Fibroblast of skin of scalp (primary cell): ENCODE measurements at places on chromosomes 6 and 20.

- DNase-seq, result no peak
These were observed 94.6 kb downstream of the BCAS1 start for GRCh38 chr20:53975761-53976160.

DNA sequence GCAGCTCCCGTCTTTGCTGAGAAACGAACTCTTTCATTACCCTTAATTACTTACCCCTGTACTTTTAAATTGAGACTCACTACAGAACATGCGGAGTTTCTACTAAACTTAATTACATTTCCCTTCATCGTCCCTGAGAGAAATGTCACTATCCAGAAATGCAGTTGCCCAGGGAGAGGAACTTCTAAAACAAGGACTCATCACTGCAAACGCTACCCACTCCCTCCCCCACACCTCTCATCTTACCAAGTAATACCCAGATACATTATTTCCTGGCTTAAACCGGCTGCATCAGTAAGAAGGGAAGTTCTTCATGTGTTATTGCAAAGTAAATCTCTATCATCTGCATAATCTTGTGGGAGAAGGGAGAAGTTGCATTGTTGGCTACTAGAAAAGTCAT is 138.3 kb downstream of the IPCEF1 start:
- DNase-seq, result no peak

- DNase-seq, result no peak
These were observed 268.4 kb upstream of the SYNCRIP start for GRCh38 chr6:85911067-85911466.

- no peak for DNase-seq
These were observed 2.7 kb downstream of the PTK6 start for GRCh38 chr20:63534427-63534830.

- DNase-seq, result no peak
These were observed 40.4 kb upstream of the RAB22A start for GRCh38 chr20:58268936-58269619.

DNA sequence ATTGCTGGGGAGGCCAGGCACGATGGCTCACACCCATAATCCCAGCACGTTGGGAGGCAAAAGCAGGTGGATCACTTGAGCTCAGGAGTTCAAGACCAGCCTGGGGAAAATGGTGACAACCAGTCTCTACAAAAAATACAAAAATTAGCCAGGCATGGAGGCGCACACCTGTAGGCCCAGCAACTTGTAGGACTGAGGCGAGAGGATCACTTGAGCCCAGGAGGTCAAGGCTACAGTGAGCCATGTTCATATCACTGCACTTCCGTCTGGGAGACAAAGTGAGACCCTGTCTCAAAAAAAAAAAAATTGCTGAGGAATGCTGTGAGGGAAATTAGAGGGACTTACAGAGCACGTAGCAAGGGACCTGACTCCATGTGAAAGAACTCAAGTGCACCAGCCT is 40.8 kb upstream of the ID1 start:
- no peak for DNase-seq

- no peak for DNase-seq
These were observed 132.2 kb upstream of the CST7 start for GRCh38 chr20:24816907-24817306.

DNA sequence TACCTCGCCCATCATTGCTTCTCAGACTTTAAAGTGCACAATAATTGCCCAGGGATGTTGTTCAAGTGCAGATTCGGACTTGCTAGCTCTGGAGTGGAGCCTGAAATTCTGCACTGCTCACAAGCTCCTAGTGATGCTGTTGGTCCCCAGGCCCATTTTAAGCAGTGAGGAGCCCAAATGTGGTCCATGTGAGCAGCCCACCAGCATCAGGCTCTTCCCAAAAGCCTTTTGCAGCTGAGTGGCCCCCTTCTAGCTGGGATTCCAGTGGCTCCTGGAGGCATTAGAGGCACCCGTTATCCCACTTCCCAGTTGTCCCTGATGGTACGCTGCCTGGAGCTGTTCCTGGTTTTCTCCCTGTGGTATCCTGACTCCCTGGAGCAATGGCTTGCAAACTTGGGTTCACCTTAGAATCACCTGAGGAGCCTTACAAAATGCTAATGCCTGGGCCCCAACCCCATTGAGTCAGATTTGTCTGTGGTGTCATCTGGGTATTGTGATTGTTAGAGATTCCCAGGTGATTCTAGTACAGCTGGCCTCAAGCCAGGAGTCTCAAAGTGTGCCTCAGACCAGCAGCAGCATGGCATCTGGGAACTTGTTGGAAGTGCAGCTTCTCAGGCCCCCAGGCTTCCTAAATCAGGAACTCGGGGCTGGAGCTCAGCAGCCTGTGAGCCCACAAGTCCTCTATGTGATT is 186.9 kb upstream of the SLC24A3 start:
- DNase-seq, result no peak

DNA sequence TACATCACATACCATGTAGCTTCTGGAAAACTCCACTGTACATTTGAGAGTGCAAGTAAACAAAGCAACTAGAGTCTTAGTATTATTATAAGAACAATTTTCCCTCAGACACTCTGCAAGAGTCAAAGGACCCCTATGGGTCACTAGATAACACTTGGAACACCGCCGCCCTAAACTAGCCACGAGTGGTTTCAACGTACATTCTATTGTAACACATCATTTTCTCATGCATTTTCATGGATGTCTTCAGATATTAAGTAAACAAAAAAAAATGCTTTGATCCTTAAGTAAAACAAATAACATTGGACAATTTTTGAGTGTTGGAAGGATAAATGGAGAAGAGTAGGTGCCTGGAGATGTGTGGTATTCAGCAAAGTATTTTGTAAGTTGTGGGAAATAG is 3.2 kb upstream of the RNF146 start:
- no peak for DNase-seq

- DNase-seq, result no peak
These were observed 4.0 kb downstream of the GSS start for GRCh38 chr20:34951652-34952051.

DNA sequence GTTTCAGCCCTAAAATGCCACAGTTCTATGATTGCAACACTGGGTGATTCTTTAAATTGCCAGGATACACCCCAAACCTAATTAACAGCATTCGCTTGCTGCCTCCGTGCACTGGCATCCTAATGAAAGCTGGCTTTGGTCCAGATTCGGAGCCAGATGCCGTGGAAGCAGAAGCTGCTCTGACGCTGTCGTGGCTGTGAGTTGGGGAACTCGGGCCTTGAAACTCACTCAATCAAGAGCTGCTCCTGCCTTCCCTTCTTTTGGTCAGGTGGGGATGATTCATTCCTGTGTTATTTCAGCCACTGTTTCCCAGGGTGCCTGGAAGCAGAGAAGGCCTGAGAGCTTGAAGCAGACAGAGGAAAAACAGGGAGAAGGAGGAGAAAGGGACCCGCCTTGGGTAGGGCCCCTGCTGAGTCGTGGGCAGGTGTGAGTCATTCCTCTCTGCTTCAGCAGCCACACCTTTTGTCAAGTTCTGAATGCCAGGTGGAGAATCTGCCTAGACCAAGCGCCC is 36.2 kb upstream of the DSP start:
- DNase-seq, result peak; percentile 68

GRCh38 chr6:123448306-123448884 is 188.4 kb downstream of the TRDN start:
- no peak for DNase-seq

GRCh38 chr6:154319231-154319858 is 37.3 kb downstream of the IPCEF1 start:
- peak; percentile 94 for DNase-seq

GRCh38 chr6:125748406-125749172 is 843 bp upstream of the HEY2 start:
- peak; percentile 30 for DNase-seq

GRCh38 chr6:106525107-106525881 is 104.0 kb downstream of the RTN4IP1 start:
- no peak for DNase-seq

- peak; percentile 61 for DNase-seq
These were observed 251.1 kb upstream of the TBX18 start for GRCh38 chr6:85015396-85015990.

DNA sequence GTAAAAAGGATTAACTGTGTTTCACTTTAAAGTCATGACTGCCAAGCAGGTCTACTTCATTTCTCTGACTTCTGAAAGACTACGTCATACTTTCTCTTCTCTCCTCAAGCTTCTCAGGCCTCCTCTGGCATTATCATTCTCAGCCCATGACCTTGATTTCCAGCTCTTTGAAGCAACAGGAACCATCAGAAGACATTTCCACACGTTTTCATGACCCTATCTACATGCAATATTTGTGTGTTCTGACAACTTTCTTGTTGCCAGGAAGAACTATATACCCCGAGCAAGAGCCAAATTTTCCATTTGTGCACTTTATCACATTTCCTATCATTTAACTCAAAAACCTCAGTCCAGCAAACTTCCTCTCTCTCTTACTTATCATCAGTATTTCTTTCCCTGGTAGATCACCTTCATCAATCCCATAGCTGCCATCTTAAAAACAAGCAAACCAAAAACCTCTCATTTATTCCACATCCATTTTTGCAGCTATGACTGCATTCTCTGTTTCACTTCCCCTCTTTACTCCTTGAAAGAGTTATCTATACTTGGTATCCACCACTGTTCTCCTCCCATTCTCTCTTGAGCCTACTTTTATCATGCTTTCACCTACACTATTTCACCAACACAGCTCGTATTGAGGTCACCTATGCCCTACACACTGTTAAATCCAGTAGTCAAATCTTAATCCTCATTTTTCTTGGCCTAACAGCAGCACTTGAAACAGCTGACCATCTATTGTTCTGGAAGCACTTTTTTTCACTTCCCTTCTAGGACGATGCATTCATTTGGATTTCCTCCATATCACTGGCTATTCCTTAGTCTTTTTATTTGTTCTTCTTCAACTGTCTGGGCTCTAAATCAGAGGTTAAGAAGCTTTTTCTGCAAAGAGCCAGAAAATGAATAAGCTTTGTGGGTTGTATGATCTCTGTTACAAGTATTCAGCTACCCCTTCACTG is 47.1 kb downstream of the STX7 start:
- no peak for DNase-seq

DNA sequence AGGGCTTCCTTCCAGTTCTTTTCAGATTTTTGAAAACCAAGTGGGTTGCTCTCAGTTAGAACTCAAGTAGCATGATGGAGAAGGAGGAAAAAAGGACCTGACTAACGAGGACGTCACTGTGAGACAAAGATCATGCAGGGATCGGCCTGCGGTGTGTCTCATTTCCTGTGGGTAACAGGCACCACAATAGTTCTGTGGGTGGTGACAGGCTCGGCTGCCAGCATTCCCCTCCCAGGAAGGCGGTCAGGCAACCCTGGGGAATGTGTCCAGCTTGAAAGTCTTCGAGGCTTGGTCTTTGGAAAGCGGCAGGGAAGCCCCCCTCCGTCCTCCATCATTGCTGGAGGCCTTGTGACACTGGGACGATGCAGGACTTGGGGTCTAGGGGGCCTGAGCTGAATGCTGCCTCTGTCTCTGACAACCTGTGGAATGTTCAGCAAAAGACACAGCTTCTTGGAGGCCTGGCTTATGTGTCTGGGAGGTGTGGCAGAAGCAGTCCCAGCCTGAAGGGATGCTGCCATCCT is 121.0 kb downstream of the BCAS1 start:
- peak; percentile 91 for DNase-seq

DNA sequence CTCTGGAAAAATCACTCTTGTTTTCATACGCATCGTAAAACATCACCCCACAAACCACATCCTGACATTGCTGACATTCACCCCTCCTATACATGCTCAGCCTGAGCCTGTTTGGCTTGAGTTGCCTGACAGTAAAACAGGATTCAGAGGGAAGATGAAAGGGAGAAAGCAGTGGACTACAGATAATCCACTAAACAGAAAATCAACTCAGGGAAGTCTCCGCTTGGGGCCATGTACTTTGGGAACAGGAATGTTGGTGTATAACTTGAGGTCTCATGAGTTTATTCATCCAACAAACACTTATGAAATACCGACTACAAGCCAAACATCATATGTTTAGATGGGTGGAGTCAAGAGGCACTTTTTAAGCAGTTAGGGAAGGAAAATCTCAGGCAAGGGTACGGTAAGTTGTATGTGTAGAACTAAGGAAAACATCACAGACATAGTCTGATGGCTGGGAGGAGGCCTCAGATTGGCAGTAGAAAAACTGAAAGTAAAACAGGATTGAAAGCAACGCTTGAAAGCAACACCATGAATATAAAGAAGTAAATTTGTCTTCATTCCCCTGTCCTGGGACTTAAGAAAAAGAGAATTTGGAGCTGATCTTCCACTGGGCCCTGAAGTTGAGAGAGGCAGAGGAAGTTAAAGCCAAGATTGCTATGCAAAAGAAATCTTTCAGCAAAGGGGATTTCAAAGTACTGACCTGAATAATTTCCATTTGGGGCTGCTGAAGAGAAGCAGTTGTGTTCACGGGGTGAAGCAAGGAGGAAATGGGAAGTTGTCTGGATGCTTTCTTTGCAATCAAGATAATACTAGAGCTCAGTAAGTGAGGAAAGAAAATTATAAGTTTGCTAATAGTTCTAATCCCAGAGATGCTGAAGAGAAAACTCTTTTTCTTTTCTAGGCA is 28.8 kb downstream of the PDE7B start:
- peak; percentile 79 for DNase-seq

DNA sequence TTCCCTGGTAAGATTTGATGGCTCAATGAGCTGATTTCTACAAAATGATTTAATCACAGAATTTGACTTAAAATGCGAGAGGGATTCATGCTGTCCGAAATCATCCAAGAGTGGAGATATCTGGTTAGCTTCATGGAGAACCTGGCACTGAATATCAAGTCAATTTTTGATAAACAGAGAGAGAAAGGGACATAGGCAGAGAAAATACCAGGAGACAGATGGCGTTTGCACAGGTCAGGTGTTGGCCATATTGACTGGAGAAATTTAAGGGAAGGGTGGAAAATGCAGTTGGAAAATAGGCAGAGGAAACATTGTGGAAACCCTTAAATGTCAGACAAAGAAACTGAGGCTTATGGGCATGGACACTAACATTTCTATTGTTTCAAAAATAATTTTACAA is 47.0 kb downstream of the BCAS1 start:
- no peak for DNase-seq

DNA sequence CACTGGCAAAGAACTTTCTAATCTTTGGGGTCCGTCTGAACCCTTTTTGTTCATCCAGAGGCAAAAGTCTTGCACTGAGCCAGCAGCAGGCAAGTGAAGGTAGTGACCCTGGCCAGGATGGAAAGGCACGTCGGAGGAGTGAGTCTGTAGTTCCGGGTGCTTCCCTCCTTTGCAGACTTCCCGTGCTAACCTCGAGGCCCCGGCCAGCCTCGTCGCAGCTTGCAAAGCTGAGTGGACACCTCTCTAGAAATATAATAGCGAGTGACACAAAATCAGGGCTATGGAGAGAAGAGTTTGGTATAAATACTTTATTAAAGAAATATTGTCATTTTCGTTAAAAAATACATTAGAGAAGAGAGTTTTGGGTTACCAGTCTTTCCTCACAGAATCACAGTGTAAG is 9.9 kb downstream of the PSMG4 start:
- no peak for DNase-seq

- DNase-seq, result no peak
These were observed 36.4 kb upstream of the FBXL4 start for GRCh38 chr6:98984121-98984520.

DNA sequence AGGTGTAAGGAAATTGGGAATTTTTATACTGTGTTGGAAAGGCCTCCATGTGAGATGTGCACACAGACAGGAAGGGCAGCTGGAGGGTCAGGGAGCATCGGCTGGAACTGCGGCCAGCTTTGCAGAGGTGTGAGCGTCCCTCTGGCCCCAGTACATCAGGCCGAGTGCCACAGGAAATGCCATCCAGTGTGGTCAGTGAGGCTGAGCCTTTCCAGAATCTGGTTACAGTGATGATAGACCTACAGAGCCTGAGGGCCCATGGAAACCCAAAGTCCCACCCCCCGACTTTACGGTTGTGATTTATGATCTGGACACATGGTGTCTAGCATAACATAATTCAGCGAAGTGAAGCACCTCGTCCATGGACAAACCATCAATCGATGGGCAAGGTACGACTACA is 137.3 kb upstream of the PDE10A start:
- no peak for DNase-seq

GRCh38 chr6:37622646-37623071 is 75.0 kb downstream of the MDGA1 start:
- no peak for DNase-seq
